AG08396 (cell line): ENCODE measurements at places on chromosomes 2 and 18.

DNA sequence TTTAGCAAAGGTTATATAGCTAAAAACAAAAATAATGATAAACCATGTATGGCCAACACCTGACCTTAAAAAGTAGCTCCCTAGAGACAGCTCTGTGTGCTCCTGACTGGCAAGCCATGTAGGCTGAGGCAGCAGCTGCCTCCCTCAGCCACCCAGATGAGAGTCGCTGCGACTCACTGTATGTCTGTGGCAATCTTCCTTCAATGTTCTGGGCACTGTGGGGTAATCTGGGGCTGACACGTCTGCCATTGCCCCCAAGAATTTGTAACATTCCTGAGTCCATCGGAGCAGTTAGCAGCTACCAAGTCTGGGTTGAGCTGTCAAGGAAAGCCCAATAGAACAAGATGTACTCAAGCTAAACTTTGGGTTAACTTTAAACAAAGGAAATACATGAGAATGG is 106.4 kb upstream of the DAPL1 start:
- peak; percentile 65 for DNase-seq

DNA sequence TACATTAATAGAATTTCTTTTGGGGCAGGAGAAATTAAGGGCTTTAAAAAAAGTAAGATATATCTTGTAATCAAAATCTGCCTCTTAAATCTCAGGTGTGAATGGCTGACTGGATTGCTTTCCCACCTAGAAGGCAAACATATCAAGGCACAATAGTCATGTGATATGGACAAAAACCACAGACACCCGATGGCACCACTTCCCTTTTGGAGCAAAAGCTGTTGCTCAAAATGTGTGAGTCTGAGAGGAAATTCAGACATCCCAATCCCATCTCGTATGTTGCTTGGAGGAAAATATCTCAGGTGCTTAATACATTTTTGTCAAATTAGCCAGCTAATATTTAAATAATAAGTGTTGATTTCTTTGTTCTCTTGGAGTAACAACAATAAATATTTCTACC is 120.7 kb downstream of the KCNF1 start:
- DNase-seq, result no peak

- no peak for DNase-seq
Measured at GRCh38 chr18:11666176-11666575, 22.9 kb upstream of the GNAL start.

GRCh38 chr2:241803387-241804325 is 5.3 kb upstream of the NEU4 start:
- DNase-seq, result peak; percentile 74

GRCh38 chr2:230267059-230267458 is 41.5 kb downstream of the SP140 start:
- no peak for DNase-seq

- DNase-seq, result no peak
Measured at GRCh38 chr18:48792611-48793380, 158.0 kb downstream of the SMAD7 start.
